ENCODE measurements at places on chromosomes 12 and 14.

GRCh38 chr12:130041983-130042812, 120.1 kb upstream of the FZD10 start:
- peak; percentile 56 for DNase-seq

GRCh38 chr14:62003701-62004100, 241.5 kb downstream of the SNAPC1 start:
- no peak for DNase-seq

GRCh38 chr12:39892146-39892545, 213.7 kb downstream of the SLC2A13 start:
- DNase-seq = no peak

DNA sequence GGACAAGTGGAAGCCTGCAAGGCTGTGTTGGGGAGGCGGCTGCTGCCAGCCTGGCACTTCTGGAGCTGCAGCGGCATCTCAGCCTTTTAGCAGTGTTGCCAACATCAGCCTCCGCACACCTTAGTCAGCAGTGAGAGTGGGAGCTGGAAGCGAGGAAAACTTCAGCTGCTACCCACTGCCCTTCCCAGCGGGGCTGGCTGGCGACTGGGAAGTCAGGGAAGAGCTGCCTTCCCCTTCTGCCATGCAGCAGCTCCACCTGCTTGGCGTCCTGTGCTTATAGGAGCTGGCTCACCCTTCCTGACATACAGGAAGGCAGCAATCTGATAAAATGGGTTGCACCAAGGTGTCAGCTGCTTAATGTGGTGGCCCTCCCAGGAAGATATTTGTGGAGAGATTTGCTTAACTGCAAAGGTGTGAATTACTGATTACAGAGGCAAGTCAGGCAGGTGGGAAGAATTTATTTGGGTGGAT, 15.4 kb upstream of the PLEKHG3 start:
- no peak for DNase-seq

DNA sequence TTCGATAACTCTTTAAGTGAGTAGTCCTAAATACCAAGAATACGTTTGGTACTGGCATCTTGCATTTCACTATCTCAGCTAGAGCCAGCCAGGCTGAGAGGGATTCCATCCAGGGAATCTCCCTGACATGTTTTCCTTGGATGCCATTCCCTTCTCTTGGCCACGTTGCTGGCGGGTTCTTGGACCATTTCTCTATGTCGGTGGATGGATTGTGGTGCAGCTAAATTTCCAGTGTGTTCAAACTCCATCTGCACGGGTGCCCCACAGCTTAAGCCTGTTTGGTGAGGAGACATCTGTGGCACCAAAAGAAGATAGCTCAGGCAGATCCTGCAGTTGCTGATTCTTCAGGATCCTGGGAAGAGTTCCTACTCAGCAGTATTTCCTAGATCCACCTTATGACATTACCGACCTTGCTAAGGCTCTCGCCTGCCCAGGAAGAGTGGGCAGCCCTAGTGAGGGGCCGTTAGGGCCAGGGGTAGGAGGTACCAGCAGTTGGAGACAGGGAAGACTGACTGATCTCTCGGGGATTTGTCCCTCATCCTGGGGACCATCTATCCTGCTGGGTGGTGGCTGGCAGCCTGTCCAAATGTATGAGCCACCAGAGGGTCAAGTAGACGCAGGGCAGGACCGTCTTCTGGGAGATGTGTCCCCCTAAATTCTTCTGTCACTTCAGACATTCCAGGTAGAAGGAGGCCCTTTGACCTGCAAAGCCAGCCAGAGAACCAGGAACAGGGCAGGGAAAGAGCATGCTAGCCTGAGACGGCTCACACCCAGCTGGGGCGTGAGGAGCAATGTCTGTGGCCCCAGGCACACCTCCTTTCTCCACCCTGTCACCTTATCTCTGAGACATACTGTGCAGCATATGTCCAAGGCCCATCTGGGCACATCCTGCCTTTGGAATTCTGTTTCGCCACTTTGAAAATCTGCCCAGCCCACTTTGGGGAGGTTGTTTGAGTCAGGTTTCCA, 72.6 kb upstream of the CAPRIN2 start:
- no peak for DNase-seq

DNA sequence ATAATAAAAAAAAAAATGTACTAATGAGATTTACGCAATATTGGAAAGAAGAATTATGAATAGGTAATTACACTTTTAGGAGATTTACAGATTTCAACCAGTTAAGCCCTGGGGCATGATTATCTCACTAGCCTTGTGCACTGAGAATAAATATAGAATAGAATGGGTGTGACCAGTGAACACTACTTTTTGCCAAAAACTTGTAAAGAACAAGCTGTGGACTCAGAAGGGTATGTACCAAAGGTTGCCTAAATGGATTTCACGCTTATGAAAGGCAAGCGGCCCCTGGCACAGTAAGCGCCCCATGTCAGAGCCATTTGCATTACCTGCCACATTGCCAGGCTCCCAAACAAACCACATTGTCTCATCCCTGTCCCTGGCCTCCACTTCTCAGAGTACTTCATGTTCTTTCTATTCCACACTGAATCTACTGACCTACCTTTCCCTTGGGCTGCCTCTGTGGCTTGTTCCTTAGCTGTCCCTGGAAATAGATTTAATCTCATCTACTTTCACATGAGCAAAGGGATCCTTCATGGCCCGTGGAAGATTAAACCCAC, 170.6 kb upstream of the DIO2 start:
- no peak for DNase-seq

GRCh38 chr12:92064422-92064821, 81.2 kb downstream of the BTG1 start:
- DNase-seq = no peak

DNA sequence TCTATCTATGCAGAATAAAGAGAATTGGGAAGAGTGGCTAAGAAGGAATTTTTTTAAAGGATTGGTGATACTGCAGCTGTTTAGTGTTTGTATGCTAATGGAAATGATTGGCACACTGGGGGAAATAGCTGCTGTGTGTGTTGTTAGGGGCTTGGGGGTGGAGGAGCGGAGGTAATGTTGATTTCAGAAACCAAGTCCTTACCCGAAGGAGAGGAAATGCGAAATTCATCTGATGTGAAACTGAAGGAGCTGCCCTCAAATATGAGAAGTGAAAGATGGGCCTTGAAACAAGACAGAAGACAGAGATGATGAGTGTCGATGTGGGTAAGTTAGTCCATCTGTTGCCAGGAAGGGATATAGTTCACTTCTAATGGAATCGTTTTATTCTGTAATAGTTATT, 21.2 kb upstream of the RNASE12 start:
- peak; percentile 32 for DNase-seq

- no peak for DNase-seq
Measured at GRCh38 chr12:50661300-50662115, 102.4 kb upstream of the ATF1 start.

DNA sequence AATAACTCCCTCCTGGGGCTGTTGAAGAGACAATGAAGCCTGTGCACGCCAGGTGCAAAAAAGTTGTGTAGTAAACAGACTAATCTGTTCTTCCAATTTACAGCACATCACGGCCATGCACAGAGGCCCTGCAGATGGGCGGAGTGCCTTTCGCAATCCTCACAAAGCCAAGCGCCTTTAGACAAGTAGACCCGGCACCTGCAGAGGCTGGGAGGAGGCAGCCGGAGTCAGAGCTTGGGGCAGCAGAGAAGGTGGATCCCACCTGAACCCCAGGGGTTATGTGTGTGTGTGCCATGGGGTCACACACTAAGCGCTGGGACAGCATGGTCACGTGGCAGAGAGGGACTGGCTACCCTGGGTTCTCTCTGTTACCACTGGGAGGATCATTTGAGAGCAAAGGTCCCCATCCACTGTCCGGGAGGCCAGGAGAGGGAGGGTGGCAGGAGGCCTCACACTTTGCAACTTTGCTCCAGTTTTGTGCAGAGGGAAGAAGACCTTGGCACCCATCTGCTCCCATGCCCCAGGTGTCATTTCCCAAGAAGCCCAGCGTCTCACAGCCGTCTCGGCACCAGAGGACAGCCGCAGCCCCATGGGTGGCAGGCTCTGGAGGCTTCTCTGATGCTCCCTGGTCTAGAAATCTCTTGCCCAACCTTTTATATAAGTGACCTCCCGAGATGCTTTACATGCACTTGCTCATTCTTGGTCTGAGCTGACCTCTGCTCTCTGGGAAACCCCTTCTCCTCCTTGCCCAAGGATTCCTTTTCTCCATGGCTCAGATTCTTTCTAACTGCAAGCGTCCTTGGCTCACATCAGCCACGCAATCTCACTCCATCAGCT, 80.0 kb upstream of the DICER1 start:
- no peak for DNase-seq

- peak; percentile 20 for DNase-seq
Measured at GRCh38 chr12:56221232-56221756, 428 bp downstream of the RNF41 start.

- no peak for DNase-seq
Measured at GRCh38 chr12:85152311-85152729, 116.2 kb downstream of the LRRIQ1 start.

- DNase-seq = no peak
Measured at GRCh38 chr12:55875704-55876467, 33.1 kb upstream of the MMP19 start.

DNA sequence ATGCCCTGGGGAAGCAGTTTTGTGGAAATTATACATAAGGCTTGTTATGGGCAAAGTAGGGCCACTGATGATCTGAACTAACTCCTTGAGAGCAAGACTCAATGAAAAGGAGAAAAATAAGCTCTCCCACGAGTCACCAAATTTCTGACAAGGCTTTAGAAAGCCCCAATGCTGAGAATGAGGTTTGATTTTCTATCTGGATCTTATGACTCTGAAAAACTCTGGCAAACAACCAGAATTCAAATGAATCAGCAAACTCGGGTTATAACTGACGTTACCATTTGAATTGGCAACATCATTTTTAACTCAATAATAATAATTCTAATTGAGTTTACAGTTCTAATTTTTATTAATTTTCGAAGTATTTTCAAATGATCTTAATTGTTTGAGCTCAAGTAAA, 79.1 kb downstream of the KCNK10 start:
- DNase-seq = peak; percentile 12

DNA sequence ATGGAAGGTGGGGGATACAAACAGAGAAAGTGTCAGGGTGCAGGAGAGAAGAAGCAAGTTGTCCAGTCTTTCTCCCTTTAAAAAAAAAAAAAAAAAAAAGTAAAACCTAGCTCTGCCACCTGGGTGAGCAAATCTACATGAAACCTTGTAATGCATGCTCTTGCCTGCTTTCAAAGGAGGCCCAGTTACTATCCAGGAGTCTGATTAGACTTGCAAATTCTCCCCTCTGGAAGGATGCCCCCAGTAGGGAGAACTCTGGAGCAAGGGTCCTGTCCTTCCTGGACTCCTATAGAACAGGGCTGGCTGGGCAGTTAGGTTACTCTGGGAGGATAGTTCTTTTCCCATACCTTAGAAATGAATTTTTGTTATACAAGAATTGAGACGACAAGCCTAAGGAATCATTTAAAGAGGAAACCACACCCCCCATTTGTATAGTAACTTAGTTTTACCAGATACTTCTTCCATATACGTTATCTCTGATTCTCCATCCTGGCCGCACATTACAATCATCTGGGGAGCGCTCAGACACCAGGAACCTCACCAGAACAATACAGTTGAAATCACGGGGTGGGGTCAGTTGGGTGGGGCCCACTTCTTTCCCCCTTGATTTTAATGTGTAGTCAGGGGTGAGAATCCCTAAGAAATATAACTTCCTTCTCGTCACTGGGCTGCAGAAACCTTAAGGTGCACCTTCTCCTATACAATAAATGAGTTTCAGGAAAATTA, 30.5 kb downstream of the RAB35 start:
- DNase-seq = no peak
